Kidney glomerular epithelial cell (primary cell): ENCODE measurements at places on chromosomes 12 and 14.

DNA sequence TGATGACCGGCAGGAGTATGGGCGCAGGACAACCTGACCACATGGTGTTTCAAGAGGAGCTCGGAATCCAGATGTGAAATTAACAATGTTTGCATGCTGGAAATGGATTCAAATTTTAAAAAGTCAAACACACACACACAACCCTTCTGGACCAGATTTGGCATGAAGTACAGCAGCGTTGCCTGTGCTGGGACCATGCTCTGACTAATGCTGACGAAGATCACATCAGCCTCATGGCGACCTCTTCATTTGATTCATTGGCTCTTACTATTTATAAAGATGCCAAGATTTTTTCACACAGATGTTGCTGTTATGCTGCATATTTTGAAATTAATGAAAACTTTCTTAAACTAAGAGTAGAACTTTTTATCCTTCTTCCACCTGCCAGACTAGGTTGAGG lies 926.6 kb upstream of the TMEM132C start:
- no peak for DNase-seq

DNA sequence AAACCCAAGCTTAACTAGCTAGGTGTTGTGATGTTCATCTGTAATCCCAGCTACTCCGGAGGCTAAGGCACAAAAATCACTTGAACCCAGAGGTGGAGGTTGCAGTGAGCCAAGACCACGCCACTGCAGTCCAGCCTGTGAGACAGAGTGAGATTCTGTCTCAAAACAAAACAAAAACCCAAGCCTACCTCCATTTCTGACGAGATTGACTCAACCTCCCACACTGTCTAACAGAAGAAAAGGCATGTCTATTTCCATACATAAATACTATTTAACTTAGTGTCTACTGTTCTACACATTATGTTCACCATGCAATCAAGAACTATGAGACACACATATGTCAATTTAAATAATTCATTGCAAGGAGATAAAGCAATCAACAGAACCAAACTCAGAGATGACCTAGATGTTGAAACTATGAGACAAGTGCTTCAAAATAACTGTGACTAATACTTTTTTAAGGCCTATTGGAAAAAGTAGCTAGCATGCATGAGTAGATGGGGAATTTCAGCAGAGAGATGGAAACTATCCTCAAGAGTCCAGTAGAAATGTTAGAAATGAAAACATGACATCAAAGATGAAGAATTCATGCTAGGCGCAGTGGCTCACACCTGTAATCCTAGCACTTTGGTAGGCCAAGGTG lies 75.9 kb upstream of the DHRS4 start:
- peak; percentile 86 for DNase-seq

DNA sequence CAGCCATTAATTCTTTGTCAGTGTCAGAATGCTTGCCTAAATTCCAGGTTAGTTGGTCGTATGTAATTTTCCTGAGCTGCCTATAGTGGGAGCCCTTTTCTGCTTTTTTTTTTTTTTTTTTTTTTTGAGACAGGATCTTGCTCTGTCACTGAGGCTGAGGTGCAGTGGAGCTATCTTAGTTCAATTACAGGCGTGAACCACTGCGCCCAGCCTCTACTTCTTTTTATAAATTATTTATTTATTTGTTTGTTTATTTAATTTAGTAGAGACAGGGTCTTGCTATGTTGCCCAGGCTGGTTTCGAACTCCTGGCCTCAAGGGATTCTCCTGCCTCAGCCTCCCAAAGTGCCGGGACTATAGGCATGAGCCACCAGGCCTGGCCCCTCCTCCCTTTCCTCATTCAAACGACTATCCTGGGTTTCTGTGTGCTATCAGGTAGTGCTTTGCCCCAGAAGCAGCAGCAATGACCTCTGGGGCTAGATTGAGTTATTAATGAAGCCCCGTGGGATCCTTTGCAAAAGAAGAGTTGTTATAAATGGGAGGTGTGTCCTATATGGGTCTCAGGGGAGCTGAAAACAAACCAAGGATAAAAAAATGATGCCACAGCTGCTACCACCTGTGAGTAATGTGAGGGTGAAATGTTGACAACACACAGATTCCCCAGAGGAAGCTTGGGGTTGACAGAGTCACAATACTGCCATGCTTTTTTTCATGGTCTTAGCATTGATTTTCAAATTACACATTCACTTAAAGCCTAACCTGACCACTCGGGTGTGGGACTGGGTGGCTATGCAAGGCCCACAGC lies 34.6 kb upstream of the NFKBIA start:
- DNase-seq: no peak

DNA sequence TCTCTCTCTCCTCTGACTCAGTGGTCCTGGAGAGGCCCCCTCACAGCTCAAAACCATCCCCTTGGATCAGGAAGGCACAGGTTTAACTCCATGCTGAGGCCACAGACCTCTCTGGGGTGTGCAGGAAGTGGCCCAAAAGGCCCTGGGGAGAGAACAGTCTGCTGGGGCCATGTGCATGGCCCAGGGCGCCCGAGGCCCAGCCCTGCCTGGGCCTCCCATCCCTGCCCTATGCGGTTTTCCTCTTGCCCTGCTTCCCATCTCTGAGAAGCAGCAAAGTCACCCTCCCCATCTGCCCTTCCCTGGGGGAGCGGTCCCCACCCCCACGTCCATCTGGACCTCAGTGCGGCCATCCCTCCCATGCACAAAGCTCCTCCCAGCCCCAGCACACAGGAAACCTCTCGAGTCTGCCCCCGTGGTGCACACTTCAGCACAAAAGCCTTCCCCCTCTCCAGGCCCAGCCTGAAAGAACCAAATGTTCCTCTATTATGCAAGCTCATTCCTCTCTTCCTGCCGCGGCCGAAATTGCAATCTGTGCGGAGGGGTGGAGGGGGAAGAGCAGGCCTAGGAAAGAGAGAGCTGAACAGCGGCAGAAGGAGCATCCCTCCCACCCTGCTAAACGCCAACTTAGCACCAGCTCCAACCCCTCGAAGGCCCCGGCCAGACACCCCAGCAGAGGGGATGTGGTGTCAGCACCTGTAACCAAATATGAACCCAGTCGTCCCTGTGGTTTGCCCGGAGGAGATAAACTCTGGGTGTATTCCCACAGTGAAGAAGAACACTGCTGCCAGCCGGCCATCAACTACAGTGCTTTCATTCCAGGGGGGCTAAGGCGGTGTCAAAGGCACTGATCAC lies 108.5 kb downstream of the SCARB1 start:
- DNase-seq: no peak
